Hepatocyte (in vitro differentiated cells): ENCODE measurements at places on chromosomes 16 and 17.

DNA sequence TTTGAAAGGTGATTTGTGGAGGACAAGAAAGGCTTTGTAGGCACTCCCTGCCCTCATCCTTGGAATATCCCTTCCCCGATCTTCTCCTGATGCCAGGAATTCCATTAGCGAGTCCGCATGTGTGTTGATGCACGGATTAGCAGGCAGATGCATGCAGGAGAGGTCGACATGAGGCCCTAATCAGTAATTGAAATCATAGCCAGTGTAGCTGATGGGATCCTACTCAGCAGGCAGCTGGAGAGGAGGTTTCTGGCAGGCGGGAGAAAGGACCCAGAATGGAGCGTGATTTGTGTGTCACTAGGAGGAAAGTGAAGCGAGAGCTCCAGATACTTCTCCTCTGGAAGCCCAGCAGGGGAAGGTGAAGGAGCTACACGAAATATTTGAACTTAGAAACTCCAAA is 196.3 kb upstream of the CDH11 start:
- H3K27me3 ChIP-seq: no peaks in the 10 kb centered on the region
- no peak overlapping the region for H3K27ac ChIP-seq
- H3K4me3 ChIP-seq: no peak overlapping the region
- no peak for DNase-seq

DNA sequence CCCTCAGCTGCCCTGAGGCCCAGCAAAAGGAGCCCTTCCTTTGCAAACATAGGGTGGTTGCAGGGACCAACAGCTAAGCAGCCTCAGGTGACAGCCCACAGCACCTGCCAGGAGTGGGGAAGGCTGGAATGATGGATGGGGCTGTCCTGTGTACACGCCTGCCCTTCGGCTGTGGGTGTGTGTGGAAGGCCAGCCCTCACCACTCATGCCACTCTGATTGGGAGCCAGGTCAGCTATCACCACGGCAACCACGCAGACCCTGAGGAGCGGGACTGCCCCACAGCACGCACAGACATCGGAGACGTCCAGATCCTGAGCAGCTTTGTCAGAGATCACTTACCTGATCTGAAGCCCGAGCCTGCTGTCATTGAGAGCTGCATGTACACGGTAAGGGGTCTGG is 11.9 kb downstream of the PIPOX start:
- H3K27ac ChIP-seq: no peak overlapping the region
- no peak for DNase-seq
- H3K4me1 ChIP-seq: no peaks in the 10 kb centered on the region
- no peaks in the 10 kb centered on the region for H3K36me3 ChIP-seq

DNA sequence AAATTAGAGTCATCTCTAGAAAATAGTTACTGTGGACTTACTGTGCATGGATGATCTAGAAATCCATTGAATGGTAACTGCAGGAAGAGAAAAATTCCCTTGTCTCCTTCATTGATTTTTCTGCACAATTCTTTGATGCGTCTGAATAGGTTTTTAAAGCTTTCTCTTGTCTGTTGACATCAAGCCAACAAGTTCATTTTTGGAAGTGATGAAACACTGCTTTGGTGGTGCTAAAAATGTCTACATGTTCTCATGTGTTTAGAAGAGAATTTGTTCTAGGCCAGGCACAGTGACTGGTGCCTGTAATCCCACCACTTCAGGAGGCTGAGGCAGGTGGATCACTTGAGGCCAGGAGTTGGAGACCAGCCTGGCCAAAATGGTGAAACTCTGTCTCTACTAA is 57.1 kb upstream of the AXIN2 start:
- H3K4me1 ChIP-seq: no peaks in the 10 kb centered on the region
- no peaks in the 10 kb centered on the region for H3K27me3 ChIP-seq
- no peaks in the 10 kb centered on the region for H3K36me3 ChIP-seq
- DNase-seq: no peak
- H3K4me3 ChIP-seq: no peak overlapping the region
- no peak overlapping the region for H3K27ac ChIP-seq

GRCh38 chr16:7458144-7458543 is 125.5 kb downstream of the RBFOX1 start:
- DNase-seq: no peak
- no peak overlapping the region for H3K4me3 ChIP-seq
- no peaks in the 10 kb centered on the region for H3K36me3 ChIP-seq
- H3K27me3 ChIP-seq: no peaks in the 10 kb centered on the region
- no peaks in the 10 kb centered on the region for H3K4me1 ChIP-seq
- no peak overlapping the region for H3K27ac ChIP-seq

- no peaks in the 10 kb centered on the region for H3K36me3 ChIP-seq
- H3K4me3 ChIP-seq: no peak overlapping the region
- DNase-seq: no peak
- no peak overlapping the region for H3K27ac ChIP-seq
Observed at GRCh38 chr17:64983708-64984107, 64.4 kb upstream of the LRRC37A3 start.

- H3K36me3 ChIP-seq: no peaks in the 10 kb centered on the region
- no peaks in the 10 kb centered on the region for H3K27me3 ChIP-seq
- peak overlapping the region; percentile 72 for H3K4me3 ChIP-seq
- H3K4me1 ChIP-seq: peaks cover 13% of the 10 kb centered on the region
Observed at GRCh38 chr17:9647014-9647413, 1.7 kb downstream of the USP43 start.

DNA sequence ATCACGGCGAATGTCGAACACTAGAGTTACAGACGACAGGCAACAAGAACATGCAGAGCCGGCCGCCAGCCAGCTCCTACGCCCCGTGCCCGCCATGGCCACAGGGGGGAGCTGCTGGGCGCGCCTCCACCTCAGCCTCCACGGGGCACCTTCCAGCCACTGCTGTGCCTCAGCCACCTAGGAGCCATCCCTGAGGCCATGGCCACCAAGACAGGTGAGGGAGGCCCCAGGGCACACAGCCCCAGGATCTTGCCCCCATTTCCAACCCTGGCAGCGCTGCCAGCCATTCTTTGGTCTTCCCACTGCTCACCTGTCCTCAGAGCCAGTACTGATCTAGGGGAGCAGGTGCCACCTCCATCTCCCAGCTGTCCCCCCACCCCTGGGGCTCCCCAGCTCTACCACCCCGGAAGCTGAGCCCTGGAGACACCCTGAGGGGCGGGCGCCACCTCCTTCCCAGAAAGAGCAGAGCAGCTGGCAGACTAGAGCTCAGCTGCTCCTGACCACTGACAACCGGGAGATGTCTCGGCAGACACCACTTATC is 11.8 kb downstream of the GNPTG start:
- peak; percentile 75 for DNase-seq
- no peak overlapping the region for H3K4me3 ChIP-seq
- no peaks in the 10 kb centered on the region for H3K27me3 ChIP-seq
- H3K27ac ChIP-seq: no peak overlapping the region

GRCh38 chr17:64418506-64419339 is 28.1 kb upstream of the PECAM1 start:
- no peak overlapping the region for H3K27ac ChIP-seq
- peak; percentile 77 for DNase-seq
- no peaks in the 10 kb centered on the region for H3K36me3 ChIP-seq

- peak overlapping the region; percentile 69 for H3K4me3 ChIP-seq
- no peaks in the 10 kb centered on the region for H3K27me3 ChIP-seq
- H3K36me3 ChIP-seq: no peaks in the 10 kb centered on the region
- DNase-seq: no peak
- H3K4me1 ChIP-seq: peaks cover 24% of the 10 kb centered on the region
Observed at GRCh38 chr16:424623-425081, 797 bp upstream of the RAB11FIP3 start.
